ENCODE measurements at places on chromosomes 13 and 19.
A peak's percentile ranks its signal among the peaks of the same experiment; 100 is the strongest.

DNA sequence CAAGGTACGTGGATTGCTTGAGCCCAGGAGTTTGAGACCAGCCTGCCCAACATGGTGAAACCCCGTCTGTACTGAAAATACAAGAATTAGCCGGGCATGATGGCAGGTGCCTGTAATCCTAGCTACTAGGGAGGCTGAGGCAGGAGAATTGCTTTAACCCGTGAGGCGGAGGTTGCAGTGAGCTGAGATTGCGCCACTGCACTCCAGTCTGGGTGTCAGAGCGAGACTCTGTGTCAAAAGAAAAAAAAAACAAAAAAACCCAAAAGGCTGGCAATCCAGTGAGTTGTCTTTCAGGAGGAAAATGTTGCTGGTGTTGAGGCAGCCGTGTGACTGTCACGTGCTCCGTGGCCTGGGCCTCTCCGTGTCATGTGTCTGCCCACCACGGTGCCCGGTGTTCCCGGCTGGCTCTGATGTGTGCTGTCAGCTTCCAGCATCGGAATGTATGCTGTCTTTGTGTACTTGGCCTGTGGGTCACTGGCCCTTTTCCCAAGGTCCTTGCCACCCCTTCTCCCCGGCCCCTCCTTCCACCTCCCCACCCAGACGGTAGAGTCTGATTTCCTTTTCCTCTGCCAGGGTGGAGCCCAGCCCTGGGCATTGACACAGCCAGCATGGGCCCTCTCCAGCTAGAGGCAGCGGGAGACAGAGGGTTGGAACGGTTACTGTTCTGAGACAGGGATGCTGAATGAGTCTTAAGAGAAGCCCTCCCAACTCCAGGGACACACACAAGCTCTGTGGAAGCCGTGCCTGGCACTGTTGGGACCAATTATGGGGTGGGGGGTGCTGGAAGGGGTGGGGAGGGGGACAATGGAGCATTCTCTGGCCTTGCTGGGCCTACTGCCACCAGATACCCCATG lies 7.2 kb upstream of the TUBB4A start:
- no peak for DNase-seq

DNA sequence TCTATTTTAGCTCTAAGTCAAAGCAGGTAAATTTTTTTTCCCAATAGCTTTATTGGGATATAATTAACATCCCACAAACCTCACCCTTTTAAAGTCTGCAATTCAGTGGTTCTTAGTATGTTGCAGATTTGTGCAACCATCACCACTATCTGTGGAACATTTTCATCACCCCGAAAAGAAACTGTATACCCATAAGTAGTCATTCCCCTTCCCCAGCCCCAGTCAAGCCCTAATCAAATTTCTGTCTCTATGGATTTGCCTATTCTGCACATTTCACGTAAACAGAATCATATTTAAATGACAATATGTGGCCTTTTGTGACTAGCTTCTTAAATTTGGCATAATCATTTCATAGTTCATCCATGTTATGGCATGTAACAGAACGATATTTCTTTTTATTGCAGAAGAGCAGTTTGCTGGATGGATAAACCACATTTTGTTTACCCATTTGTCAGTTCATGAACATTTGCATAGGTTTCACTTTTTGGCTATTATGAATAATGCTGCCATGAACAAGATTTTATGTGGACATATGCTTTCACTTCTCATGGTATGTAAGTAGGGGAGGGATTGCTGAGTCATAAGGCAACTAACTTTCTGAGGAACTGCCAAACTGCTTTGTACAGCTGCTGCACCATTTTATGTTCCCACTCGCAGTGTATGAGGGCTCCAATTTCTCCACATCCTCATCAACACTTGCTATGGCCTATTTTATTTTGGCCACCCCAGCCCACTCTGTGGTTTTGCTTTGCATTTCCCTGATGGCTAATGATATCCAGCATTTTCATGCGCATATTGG lies 10.9 kb downstream of the SLC46A3 start:
- DNase-seq = peak; percentile 17

DNA sequence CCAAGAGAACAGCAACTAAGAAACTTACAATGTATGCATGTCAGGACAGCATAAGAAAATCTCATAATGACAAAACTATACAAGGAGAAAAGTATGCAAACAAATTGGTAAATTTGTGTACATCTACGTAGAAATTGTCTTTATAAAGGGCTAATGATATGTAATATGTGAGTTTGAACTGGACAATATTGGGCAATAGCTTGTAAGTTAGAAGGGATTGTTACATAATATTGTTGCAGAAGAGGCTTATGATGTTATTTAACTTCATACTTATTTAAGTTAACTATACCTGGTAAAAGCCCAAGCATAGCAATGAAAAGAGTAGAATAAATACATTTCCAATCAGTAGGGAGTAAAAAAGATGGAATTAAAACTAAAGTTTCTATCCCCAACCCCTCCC lies 134.0 kb downstream of the MAB21L1 start:
- no peak for DNase-seq

GRCh38 chr13:36536546-36536945 lies 104.3 kb downstream of the CCNA1 start:
- no peak for DNase-seq

GRCh38 chr13:108895220-108895704 lies 265.9 kb downstream of the MYO16 start:
- DNase-seq = no peak

DNA sequence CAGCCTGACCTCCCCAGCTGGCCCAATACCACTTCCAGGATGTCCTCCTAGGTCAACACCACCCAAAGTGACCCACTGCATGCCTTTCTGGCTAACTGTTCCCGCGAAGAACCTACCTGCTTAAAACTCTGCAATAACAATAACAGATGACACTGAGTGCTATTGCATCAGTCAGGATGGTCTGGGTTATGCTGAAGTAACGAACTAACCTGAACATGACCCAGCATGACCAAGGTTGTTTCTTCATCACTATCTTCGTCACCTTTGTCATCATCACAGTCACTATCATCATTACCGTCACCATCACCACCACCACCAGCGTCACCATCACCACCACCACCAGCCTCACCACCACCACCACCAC lies 10.6 kb upstream of the FXYD3 start:
- DNase-seq = no peak
